Spinal cord (tissue), 10 donors: ENCODE measurements at places on chromosomes 6 and 20. TPM values are rescaled to one million over a fixed set of nuclear protein-coding genes. Genes with fewer than 3 reads are reported as not detected.
A peak's percentile ranks its signal among the peaks of the same experiment; 100 is the strongest.

- DNase-seq, result no peak
- H3K4me3 ChIP-seq, result no peak overlapping the region
- H3K27ac ChIP-seq, result no peak overlapping the region
- no peaks in the 10 kb centered on the region for H3K4me1 ChIP-seq
- H3K27me3 ChIP-seq, result no peaks in the 10 kb centered on the region
Observed at GRCh38 chr6:46407246-46407645, 84.0 kb downstream of the RCAN2 start.

GRCh38 chr20:7912551-7912950, 27.7 kb downstream of the HAO1 start:
- H3K27me3 ChIP-seq, result no peaks in the 10 kb centered on the region
- H3K27ac ChIP-seq, result peak overlapping the region; percentile 29
- H3K36me3 ChIP-seq, result no peaks in the 10 kb centered on the region
- H3K4me3 ChIP-seq, result no peak overlapping the region
- no peaks in the 10 kb centered on the region for H3K4me1 ChIP-seq

DNA sequence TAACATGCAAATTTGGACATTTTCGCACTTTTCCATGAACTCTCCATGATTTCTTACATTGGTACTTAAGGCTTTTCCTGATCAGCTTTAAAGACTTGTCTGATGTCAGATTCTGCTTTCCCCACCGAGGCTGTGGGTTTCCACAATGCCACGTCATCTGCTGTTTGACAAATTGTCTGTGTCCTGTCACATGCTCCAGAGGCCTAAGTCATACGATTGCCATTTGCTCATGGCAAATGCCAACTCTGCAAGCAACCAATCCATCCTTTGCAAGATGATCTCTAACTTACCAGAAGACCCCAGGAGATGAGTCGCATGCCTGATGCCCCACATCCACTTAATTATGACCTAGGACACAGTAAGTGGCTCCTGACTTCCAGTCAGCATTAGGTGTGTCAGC, 556.5 kb downstream of the BMP2 start:
- H3K36me3 ChIP-seq, result no peaks in the 10 kb centered on the region
- no peaks in the 10 kb centered on the region for H3K27me3 ChIP-seq
- no peak overlapping the region for H3K27ac ChIP-seq
- no peak for DNase-seq
- H3K4me3 ChIP-seq, result no peak overlapping the region
- no peaks in the 10 kb centered on the region for H3K4me1 ChIP-seq

MYL9 gene
- total RNA-seq, result 85.3 TPM

DNA sequence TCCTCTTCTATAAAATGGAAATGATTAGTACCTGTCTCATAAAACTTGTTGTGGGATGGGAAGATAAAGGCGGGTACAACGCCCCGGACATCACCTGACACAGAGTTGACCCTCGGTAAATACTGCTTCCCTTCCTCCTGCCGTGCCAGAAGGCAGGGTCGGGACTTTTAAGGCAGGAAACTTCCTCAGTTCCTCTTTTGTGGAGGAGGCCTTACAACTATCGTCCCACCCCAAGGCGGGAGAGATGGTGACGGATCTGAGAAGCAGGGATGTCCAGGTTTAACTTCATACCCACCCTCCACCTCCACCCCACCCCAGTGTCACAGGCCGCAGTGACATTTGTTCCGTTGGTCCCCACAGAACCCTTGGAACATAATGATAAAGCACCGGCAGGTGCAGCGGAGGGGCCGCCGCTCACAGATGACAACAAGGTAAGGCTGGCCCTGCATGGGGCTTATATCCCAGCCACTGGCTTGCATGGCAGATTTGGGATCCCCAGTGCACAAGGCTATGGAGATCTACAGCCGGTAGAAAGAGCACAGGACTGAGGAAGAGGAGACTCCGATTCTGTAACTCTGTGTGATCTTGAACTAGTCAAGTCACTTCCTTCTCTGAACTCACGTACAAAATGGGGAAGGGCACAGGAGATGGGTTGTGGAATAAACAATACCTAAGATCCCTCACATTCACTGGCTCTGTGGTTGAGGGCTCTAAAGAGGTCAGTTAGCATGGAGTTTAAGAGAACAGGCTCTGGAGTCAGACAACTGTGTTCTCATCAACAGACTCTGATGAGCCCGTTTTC, 764 bp downstream of the DNTTIP1 start:
- H3K4me3 ChIP-seq, result peak overlapping the region; percentile 81
- peaks cover 25% of the 10 kb centered on the region for H3K36me3 ChIP-seq
- H3K4me1 ChIP-seq, result peaks cover 12% of the 10 kb centered on the region
- DNase-seq, result no peak
- H3K27me3 ChIP-seq, result no peaks in the 10 kb centered on the region

GRCh38 chr6:32685603-32686002, 19.1 kb upstream of the HLA-DQB1 start:
- no peaks in the 10 kb centered on the region for H3K36me3 ChIP-seq
- no peaks in the 10 kb centered on the region for H3K27me3 ChIP-seq
- H3K27ac ChIP-seq, result no peak overlapping the region
- no peaks in the 10 kb centered on the region for H3K4me1 ChIP-seq

DNA sequence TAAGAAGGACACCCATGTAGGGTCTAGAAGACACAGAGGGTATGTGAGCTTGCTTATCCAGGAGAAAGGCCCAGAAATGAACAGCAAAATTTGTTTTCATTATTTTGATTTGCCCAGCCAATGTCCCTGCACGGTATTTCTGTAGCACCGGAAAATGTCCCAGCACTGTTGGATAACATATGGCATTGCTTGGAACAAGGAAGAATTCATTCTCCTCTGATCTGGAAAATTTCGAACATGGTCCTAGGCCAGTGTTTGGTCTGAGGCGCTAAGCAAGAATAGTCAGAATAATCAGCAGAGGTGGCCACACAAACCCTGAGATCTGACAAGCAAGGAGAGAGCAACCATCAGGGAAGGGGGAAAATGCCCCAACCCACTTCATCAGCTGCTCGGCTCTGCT, 26.6 kb downstream of the ROS1 start:
- no peak for DNase-seq
- H3K27me3 ChIP-seq, result no peaks in the 10 kb centered on the region
- no peaks in the 10 kb centered on the region for H3K36me3 ChIP-seq

LY6G5B gene
- 2.1 TPM for total RNA-seq

- no peak overlapping the region for H3K4me3 ChIP-seq
- H3K36me3 ChIP-seq, result no peaks in the 10 kb centered on the region
- DNase-seq, result no peak
- no peak overlapping the region for H3K27ac ChIP-seq
Observed at GRCh38 chr20:43974695-43975094, 60.0 kb downstream of the TOX2 start.

DNA sequence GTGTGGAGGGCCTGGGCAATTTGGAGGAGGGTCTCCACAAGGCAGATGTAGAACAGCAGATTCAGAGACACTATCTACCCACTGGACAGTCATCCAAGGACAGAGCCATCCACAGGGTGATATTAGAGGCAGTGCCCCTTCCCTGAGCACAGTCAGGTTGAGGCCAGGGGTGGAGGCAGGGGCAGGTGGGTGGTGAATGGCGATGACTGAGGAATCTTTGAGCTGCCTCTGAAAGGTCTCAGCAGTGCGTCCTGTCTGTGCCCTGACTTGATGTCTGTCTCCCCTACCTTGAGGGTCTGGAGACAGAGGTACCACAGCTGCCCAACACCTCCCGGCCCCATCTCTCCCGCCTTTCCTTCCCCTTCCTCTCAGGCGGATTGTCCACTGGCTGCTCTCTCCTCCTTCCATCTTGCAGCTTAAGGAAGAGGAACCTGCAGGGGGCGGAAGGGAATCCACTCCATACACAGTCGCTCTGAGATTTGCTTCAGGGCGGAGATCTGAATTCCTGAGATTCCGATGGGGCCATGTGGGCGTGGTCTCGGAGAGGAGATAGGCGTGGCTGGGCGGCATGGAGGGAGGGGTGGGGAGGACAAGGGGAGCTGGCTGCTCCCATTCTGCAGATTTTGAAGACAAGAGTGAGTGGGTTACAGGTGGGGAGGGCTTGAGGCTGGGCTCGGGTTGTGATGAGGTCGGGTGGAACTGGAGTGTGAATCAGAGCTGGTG, 1.7 kb downstream of the MUCL3 start:
- no peak overlapping the region for H3K4me3 ChIP-seq
- DNase-seq, result peak; percentile 64
- no peak overlapping the region for H3K27ac ChIP-seq
- H3K4me1 ChIP-seq, result peaks cover 25% of the 10 kb centered on the region

GRCh38 chr6:28978133-28978491, 27.0 kb downstream of the ZNF311 start:
- H3K36me3 ChIP-seq, result no peaks in the 10 kb centered on the region
- peaks cover 14% of the 10 kb centered on the region for H3K27me3 ChIP-seq
- peaks cover 6% of the 10 kb centered on the region for H3K4me1 ChIP-seq
- H3K27ac ChIP-seq, result no peak overlapping the region
- DNase-seq, result no peak
- H3K4me3 ChIP-seq, result no peak overlapping the region

DNA sequence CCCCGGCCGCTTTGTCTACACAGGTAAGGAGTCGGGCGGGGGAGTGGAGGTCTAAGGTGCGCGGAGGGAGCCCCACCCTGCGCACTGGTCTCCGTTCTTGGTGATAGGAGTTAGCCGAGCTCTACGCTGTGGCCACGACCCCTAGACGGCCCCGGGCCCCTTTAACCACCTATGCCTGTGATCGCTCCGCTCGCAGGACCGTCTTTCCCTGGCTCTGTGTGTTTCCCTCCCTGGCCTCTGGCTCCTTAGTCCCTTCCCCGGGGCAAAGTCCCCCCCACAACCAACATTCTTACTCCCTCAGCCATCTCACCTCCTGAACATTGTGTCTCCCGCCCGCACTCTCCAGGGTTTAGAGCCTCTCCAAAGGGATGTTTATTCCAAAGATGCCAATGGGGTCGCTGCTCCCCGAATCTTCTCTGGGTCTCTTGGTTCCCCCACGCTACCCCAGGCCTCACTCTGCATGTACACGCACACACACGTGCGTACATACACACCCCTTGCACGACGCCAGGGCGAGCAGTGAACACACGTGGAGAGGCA, 50.4 kb downstream of the CPXM1 start:
- peaks cover 25% of the 10 kb centered on the region for H3K4me1 ChIP-seq
- H3K4me3 ChIP-seq, result no peak overlapping the region
- H3K36me3 ChIP-seq, result peaks cover 14% of the 10 kb centered on the region
- H3K27me3 ChIP-seq, result peaks cover 60% of the 10 kb centered on the region
- H3K27ac ChIP-seq, result no peak overlapping the region

DNA sequence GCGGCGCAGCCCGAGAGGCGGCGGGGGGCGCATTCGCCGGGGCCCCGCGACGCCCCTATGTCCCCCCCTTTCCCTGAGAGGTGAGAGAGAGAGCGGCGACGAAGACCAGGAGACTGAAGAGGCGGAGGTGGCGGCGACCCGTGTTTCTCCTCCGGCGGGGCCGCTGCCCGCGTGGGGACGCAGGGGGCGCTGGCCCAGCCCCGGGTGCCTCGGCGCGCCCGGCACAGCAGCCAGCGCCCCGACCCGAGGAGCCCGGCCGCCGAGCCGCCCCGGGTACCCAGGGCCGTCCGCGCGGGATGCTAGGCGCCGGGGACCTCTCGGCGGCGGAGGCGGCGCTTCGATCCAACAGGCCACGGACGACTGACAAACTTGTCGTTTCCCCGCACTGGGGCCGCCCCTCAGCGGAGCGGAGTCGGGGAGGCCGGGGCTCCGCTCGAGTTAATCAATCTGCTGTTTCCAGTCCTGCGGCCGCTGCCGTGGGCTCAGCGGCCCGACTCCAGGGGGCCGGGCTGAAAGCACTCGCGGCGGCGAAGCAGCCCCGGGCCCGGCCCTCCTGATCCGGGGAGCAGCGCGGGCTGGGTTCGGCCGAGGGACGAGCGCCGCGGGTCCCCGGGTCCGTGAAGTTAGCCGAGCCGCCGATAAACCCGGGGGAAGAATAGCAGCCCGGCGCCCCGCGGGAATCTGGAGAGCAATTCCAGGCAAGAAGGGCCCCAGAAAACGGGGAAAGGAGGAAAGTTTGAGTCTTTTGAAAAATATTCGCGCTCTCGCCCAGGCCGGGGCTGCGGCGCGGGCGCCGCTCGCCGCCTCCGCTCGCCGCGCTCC, 631 bp downstream of the MDGA1 start:
- peaks cover 47% of the 10 kb centered on the region for H3K27me3 ChIP-seq
- no peaks in the 10 kb centered on the region for H3K36me3 ChIP-seq
- H3K27ac ChIP-seq, result no peak overlapping the region
- H3K4me1 ChIP-seq, result peaks cover 47% of the 10 kb centered on the region
- no peak for DNase-seq

KIF16B gene
- total RNA-seq, result 16.9 TPM

RFX6 gene
- total RNA-seq, result not detected

DNA sequence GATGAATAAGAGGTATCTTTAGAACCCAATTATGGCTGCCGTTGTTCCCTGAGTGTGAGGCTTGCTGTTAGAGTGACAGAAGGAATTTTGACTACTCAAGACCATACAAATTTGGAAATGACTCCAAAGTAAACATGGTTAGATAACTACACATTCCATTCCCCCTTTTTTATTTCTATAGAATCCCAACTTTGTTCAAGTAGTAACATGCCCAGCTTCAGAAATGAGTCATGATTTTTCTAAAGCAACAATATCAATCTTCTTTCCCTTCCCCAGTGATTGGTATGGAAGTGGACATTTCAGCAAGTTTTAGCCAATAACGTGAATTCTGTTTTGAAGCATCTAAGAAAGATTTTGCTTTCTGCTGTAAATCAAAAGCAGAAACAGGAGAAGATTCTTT, 37.8 kb downstream of the HCRTR2 start:
- no peaks in the 10 kb centered on the region for H3K27me3 ChIP-seq
- no peak overlapping the region for H3K4me3 ChIP-seq
- DNase-seq, result no peak
- H3K27ac ChIP-seq, result no peak overlapping the region

DNA sequence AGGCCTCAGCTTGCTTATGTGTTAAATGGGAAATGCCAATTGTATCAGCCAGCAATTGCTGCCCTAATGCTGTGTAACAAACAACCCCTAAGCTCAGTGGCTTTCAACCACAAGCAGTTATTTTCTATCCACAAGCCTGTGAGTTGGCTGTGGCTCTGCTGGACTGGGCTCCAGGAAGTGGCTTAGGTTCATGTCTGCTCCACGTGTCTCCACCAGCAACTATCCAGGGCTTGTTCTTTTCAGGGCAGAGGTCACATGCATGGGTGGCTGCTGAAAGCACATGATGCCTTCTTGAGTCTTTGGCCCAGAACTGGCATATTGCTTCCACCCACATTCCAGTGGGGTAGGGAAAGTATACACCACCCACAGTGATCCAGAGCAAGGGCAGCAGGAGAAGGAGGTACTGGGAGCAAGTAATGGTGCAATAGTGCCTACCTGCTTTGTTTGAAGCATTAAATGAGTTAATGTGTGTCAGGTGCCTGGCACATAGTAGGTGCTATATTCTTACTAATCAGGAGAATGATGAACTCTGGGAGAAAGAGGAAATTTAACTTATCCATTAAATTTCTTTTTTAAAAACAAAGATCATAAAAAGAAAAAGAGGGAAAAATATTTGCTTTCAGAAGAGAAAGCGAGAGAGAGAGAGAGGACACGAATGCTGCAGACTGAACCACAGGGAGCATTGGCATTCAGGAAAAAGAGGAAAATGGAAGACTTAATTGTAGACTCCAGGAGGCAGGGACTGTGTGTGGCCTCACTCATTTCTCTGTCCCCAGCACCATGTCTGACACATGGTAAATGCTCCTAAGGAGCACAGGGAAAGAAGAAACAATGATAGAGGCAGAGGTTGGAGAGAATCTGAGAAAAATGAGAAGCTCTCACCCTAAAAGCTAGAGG, 25.2 kb upstream of the RNF24 start:
- peaks cover 11% of the 10 kb centered on the region for H3K4me1 ChIP-seq
- DNase-seq, result no peak
- no peak overlapping the region for H3K4me3 ChIP-seq
- no peaks in the 10 kb centered on the region for H3K36me3 ChIP-seq
- H3K27ac ChIP-seq, result no peak overlapping the region
